Fibroblast of skin of back (primary cell): ENCODE measurements at places on chromosomes 4 and X.

GRCh38 chr4:168835880-168836454 lies 174.1 kb downstream of the CBR4 start:
- DNase-seq = no peak

- no peak for DNase-seq
Measured at GRCh38 chr4:175062183-175062592, 144.0 kb downstream of the ADAM29 start.

DNA sequence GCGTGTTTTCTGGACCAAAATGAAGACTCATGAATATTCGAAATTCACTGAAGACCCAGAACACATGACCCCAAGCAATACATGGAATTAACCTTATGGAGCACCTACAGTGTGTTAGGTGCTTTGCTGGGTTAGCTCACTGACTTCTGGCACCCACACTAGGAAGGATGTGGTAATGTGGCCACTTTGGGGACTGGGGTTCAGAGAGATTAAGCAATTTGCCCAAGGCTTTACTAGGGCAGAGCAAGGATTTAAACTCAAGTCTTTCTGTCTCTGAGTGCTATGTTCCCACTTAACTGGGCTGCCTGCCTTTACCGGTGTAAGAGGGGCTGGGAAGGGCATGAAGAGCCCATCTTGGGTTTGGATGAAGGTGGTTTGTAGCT lies 162.0 kb upstream of the ATP6AP2 start:
- no peak for DNase-seq

DNA sequence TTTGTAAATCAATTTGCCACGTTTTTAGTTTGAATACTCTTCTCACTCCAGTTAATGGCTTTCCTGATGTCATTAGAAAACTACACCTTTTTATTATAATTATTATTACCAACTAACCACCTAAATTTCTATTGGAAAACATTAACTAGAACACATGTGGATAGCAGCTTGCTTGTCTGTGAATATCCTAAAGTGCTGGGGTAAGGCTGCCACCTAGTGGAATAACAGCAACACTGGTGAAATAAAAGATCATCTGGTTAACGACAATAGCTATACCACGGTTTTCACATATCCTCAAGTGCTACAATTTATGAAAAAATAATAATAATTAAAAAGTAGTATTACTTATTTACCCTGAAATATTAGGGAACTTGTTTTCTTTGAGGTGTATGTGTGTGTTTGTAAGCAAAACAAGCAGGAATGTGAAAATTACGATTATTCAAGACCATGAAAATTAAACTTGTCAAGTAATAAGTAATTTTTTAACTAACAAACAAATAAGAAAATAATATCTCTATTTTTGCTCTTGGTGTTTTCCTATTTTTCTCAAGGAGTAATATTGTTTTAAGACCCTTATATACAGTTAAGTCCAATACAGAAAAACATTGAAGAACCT lies 130.1 kb upstream of the TECRL start:
- DNase-seq = peak; percentile 61

DNA sequence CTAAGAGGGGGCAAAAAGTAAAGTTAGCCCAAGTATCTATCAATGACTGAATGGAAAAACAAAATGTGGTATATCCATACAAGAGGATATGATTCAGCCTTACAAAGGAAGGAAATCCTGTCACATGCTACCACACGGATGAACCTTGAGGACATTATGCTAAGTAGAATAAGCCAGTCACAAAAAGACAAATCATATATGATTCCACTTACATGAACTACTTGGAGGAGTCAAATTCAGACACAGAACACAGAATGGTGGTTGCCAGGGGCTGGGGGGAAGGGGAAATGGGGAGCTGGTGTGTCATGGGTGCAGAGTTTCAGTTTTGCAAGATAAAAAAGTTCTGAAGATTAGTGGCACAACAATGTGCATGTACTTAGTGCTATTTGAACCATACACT lies 101.8 kb downstream of the SH3KBP1 start:
- no peak for DNase-seq

DNA sequence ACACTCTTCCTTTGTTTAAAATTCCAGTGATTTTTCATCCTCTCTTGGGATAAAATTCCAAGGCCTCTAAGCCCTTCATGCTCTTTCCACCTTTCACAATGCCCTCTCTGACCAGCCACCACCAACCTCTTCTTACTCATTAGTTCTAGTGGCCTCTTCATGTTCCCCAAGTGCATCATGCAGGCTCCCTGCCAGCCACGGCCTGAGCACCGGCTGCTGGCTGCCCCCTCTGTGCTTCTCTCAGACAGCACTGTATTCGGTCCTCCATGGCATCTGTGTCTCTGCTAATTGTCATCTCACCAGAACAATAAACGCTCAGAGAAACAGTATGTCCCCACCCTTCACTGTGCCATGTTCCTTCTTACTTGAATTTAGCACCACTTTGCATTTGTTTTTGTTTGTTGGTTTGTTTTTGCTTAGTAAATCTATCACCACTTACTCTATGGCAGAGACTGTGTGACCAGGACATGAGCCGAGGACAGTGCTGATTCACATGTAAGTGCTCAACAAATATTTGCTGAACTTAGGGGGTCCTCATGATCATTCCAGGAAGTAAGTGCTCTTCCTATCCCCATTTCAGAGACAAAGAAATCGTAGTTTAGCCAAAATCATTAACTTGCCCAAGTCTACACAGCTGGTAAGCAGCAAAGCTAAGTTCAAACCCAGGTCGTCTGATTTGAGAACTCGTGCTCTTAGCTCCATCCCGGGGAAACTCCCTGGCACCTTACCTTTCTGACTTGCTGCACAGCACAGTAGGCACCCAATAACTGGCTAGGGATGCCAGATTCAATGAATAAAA lies 77.1 kb upstream of the UCP1 start:
- DNase-seq = no peak

DNA sequence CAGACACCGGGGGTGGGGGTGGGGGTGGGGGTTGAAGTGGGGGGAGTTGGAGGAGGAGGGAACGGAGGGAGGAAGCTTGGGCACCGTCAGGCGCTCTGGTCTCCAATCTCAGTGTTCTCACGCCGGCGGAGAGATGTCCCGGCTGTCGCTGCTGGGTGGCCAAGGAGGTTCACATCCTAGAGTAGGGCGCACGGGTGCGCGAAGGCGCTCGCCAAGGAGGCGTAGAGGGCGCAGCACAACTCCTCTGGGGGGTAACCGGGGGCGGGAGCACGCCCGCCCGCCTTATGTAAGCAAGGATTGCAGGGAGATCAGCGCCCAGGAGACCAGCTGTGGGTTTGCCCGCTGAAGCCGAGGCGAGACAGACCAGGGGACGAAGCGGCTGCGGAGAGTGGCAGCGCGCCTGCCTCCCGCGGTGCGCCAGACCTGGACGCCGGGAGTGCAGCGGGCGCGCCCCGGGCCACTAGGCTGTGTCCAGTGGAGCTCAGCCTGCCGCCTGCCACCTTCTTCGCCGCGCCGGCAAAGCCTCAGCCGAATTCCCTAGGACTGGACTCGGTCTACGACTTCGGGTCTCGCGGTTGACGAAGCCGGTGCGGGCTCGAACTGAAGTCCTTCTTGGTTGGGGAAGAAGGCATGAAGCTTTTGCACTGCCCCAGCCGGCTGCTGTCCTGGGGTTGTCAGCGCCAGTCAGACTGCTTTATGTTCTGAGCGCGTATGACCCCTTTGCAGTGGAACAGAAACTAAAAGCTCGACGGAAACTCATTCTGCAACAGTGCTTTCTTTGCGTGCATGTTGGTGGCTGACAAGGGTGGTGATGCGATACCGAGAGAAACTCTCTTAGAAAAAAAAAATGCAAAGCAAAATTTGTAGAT lies 707 bp upstream of the UNC5C start:
- peak; percentile 39 for DNase-seq

DNA sequence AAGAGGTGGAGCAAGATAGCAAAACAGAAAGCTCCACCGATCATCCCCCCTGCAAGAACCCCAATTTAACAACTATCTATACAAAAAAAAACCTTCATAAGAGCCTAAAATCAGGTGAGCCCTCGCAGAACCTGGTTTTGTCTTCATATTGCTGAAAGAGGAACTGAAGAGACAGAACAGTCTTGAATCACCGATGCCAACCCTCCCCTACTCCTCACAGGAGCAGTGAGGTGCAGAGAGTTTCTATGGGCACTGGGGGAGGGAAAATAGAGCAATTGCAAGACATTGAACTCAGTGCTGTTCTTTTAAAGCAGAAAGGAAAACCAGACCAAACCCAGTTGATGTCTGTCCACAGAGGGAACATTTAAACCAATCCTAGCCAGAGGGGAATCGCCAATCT lies 1370.3 kb downstream of the FAM133A start:
- DNase-seq = no peak

DNA sequence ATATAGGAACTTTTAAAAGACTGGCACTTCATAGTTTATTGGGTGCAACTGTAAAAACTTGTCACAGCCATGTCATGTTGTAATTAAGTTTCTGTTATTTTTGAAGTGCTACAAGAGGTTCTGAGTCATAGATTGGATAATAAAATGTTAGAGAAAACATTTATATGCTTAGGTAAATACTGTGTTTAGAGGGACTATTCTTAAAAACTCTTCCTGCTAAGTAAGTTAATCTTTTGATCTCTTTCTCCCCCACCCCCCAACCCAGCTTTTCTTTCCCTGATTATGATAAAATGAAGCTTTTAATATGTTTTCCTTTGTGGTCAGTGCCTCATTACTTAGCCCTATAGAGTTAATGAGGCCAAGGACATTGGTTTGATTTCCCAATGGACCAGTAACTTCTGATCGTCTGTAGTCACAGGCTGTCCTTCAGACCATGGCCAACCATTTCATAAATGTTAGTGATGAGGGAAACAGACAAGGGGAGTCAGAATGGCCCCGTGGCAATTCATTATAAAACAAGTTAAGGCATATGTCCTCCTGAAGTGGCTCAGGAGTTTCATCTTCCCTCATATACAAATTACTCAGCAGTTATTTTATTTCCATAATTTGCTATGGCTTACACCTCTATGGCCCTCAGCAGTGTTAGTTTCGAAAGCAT lies 3.9 kb upstream of the PDLIM5 start:
- peak; percentile 57 for DNase-seq

DNA sequence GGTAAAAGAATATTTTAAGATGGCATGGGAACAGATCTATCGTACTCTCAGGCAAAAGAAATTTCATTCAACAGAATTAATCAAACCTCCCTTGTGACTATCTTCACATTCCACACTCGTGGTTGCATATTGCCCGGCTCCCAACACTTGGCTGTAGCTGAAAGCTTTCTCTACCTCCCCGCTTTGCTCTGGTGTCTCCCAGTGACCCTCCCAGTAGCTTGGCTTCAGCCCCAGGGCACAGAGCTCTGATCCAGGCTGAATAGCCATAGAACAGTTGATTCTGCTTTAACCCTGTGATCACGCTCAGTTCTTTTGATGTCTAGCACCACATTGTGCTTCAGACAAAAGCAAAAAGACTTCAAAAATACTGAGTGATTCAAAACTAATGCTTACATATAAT lies 24.6 kb downstream of the SLC7A11 start:
- DNase-seq = no peak

- DNase-seq = no peak
Measured at GRCh38 chr4:4320951-4321714, 31.1 kb downstream of the ZBTB49 start.

DNA sequence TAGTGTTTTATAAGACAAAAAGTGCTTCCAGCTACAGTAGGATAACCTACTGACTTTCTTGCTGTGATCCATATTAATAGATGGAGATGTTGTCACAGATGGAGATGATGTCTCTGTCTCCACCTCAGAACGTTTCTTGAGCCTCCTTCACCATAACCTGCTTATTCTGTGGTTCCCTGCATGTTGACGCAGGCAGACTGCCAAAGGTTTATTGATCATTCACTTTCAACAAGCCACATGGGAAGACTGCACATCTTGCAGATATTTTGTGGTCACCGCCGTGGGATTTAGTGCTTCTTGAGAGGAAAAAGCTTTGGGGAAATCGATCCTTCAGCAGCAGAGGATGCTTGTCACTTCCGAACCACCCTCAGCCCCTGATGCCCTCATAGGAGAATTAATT lies 943.0 kb upstream of the PRKX start:
- DNase-seq = no peak

GRCh38 chr4:124902001-124902515 lies 189.5 kb upstream of the ANKRD50 start:
- no peak for DNase-seq

- no peak for DNase-seq
Measured at GRCh38 chrX:52556741-52557140, 39.9 kb upstream of the XAGE1B start.

DNA sequence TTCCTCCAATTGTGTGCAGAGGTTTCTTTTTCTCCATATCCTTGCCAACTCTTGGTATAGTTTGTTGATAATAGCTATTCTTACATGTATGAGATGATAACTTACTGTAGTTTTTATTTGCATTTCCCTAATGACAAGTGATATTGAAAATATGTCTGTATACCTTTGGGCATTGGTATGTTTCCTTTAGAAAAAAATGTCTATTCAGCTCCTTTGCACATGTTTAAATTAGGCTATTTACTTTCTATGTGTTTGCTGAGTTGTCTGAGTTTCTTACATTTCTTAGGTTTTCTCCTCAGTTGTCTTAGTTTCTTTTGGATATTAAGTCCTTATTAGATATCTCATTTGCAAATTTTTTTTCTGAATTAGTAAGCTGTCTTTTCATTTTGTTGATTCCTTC lies 487.3 kb upstream of the EPHA5 start:
- no peak for DNase-seq

DNA sequence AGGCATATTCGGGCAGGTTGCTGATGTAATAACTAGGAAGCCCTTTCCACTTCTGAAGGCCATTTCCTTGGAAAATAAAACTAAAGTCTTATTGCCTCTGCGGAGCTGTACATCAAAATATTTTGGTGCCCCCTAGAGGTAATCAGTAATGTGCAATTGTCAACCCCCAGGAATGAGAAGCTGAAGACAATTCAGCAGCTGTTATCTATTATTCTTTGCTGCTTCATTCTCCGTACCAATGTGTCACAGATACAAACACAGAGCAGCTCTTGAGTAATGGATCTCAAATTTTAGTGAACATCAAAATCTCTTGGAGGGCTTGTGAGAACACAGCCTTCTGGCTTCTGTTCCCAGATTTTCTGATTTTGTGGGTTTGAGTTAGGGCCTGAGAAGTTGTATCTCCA lies 3.5 kb upstream of the SLIT2 start:
- peak; percentile 87 for DNase-seq

DNA sequence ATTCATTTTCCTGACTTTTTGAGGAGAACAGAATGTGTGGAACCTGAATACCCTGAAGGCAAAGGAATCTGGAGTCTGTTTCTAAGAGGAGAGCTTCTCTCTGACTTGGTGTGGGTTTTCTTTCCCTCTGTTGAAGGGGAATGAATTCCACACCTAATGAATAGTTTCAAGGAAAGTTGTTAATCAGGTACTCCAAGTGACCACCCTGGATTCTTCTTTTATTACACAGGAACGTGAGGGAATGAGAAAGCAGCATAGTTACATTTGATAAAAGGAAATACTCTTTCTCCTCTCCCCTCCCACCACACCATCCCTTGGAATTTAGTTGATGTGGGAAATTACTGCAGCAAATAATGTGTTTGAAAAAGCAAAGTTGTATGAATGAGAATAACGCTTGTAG lies 29.7 kb downstream of the SLIT2 start:
- DNase-seq = no peak
